ENCODE measurements at places on chromosomes 12 and 14.
A peak's percentile ranks its signal among the peaks of the same experiment; 100 is the strongest.

DNA sequence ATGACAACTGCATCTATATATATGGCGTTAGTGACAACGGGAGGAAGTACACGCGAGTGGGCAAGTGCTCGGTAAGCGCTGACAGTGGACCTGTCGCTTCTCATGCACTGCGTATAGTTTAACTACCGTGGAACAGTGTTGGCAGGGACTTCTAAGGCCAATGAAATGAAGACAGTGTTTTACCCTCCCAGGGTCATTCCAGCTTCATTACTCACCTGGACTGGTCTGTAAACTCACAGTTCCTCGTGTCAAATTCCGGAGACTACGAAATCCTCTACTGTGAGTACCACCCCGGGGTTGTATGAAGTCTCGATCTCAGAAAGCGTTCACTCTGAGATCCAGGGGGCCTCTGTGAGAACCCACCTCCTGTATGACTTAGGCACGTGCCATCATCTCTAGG, 129.2 kb upstream of the EVL start:
- DNase-seq, result no peak

GRCh38 chr14:77094672-77095284, 3.3 kb upstream of the CIPC start:
- peak; percentile 57 for DNase-seq

DNA sequence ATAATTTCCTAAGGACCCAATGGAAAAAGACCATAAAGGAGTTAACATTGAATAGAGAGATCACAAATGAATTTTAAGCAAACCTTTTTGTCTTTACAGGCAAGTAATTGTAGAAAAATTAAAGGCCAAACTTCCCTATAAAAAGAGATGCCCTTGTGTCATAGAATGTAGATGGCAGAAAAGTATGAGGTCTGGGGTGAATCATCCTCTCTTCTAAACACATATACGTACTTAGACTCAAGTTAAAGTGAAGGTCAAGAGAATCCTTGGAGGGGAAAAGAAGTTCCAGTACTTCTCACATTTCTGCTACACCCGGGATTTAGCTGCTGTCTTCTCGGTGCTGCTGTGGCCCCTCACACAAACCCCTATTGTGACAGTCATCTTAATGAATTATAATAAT, 116.2 kb upstream of the ARID2 start:
- no peak for DNase-seq

- no peak for DNase-seq
These were observed 798.9 kb downstream of the SLC6A15 start for GRCh38 chr12:84113666-84114065.

GRCh38 chr12:13154831-13155230, 41.7 kb upstream of the EMP1 start:
- no peak for DNase-seq

- no peak for DNase-seq
These were observed 180.9 kb downstream of the RPS29 start for GRCh38 chr14:49405291-49405690.

GRCh38 chr14:92022036-92022435, 17.8 kb downstream of the TRIP11 start:
- no peak for DNase-seq

DNA sequence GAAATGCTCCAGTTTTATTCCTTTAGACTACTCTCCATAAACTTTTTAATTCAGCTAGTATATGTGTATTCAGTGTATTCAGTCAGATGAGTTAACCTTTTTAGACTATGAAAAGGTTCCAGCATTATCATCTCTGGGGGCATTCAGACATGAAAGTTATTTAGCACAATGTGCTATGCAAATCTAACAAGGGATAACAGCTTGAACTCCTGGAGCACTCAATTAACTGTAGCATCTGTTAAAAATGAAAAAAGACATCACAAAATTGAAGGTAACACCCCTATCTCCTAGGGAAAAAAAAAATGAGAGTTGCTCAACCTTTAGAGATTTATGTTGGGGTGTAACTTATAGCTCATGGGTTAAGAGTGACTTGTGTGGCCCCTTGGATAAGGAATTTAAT, 211.5 kb downstream of the PHLDA1 start:
- no peak for DNase-seq

DNA sequence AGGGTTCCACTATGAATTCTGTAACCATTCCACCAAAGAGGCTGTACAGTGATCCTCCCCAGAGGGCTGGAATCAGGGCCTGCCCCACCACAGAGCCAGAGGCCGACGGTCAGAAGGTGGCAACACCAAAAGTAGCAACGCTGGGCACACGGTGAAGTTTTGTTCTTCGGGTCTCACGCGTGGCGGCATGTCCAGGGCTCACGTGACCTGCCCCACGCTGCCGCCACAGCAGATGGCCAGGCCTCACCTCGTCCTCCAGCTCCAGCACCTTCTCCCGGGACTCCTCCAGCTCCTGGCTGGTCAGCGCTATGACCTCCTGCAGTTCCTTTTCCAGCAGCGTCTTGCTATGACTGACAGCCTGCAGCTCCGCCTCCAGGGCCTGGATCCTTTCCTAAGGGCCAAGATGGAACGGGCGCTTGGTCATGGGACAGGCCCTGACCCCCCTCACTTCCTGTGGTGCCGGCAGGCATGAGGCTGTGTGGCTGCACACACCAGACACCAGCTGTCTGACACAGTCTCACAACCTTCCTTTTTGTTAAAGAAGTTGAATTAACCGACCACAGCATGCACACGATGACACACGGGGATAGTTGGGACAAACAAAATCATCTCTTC, 22.4 kb upstream of the ANKLE2 start:
- no peak for DNase-seq

GRCh38 chr12:104596898-104597843, 140.4 kb downstream of the CHST11 start:
- no peak for DNase-seq

DNA sequence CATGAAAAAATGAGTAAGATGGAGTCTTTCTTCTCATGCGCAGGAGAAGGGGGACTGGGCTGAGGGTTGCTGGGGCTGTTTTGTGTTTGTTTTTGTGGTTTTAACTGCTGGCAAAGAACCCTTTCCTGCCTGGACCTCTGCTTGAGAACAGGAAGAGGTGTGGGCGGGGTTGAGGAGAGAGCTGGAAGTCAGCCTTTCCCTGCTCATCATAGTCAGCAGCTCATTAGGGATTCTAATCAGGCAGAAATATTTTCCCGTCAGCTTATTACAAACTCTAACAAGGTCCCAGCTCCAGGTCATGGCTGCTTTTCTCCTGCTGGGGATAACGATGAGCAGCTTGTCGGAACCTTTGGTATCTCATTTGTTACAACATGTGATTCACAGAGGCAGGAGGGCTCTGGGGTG, 185.0 kb upstream of the NRXN3 start:
- no peak for DNase-seq

DNA sequence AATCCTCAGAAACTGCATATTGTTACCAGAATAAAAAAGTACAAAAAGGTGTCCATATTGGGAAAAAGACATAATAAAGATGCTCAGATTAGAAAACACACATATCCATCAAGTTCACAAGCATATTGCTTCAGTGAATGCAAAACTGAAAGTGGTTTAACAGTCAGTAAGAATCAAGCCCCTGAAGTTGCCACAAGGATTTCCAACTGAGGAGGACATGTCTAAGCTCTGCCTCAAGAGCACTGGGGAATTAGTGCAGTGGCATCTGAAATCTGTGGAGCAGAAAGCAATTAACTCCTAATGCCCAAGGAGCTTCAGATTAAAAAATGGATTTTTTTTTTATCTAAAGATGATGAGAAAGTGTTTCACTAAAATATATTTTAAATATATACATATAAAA, 113.2 kb downstream of the DENND5B start:
- DNase-seq, result no peak

- DNase-seq, result no peak
These were observed 743.2 kb downstream of the TMEM121 start for GRCh38 chr14:106269451-106270204.

GRCh38 chr12:103462675-103463074, 33.1 kb downstream of the C12orf42 start:
- DNase-seq, result no peak

DNA sequence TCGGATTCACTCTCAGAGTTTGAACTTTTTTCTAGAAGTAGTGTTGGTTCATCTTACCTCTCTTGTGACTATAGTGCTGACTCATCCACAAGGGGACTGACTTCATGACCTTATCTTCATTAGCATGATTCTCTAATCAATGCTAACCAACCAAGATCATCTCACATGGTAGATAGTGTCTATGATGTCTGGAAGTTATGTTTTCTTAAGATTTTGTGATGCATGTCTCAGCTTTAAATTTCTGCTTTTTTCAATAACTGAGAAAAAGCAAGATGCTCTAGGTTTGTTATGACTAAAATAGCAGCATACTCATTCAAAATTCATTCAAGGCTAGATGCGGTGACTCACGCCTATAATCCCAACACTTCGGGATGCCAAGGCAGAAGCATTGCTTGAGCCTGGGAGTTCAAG, 12.3 kb upstream of the SLC35E3 start:
- no peak for DNase-seq

DNA sequence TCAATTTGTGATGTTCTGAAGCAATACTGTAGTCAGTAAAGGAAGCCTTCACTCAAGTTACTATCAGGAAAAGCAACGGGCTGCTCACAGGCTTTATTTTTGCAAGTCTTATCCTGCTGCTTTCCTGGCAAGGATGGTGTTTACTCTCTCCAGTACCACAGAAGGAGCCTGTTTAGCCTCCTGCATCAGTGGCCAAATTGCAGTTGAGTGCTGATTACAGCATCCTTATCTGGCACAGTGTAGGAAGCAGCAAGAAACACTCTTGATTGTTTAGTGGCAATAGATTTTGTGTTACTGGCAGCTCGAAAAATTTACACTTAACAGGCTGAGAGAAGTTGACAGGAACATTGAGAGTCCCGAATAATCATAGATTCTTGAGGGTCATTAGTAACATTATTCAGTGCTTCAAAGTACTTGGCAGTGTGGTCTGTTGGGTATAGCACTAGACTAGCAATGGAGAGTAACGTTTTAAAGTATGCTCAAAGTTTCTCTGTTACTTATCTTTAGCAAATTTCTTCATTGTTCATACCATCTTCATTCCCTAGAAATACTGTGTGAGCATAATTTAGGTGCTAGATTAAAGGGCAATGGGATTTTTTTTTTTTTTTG, 11.7 kb downstream of the TULP3 start:
- DNase-seq, result no peak

- no peak for DNase-seq
These were observed 174.2 kb upstream of the PARP11 start for GRCh38 chr12:4047421-4047820.

- DNase-seq, result no peak
These were observed 14.0 kb downstream of the BRF1 start for GRCh38 chr14:105286759-105287144.

DNA sequence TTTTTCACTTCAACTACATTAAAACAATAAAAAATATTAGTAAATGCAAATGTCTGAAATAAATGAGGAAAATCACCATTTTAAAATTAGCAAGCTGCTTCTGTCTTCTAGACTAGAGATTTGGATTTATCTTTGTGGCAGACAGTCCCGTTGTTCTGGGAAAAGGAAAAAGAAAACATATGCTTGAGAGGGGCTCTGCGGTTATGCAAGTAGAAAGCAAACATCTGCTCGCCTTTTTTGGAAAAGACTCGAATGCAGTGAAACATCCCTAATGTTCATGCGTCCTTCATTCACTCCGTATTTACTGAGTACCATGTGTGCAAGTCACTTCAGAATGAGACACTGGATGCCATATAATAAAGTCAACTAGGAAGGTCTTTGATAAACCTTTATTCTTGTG, 44.9 kb downstream of the IFNG start:
- no peak for DNase-seq

DNA sequence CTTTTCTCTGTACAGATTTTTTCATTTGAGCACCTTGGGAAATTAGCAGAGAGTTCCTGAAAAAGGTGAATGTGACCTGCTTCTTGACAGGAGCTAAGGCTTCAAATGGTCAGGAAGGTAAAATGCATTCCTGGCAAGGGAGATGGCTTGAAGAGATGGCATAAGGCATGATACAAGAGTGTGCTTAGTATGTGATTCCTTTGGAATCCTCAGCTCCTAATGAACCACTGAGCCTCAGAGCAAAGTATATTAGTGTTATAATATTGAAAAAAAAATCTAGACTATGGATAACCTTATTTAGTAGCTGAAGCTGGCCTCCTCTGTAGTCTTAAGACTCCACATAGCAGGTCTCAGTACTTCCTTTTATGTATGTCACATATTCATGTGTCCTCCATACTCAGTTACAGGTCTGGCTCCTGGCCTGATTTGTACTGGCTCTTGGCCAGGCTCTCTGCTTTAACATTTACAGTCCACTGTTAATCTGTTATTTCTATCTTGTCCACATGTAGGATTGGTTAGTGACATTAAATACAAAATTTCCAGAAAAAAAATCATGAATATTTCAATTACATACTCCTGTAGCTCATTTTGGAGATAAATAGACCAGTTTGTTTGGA, 17.9 kb downstream of the TOGARAM1 start:
- DNase-seq, result no peak

Measured in activated CD4-positive, alpha-beta T cell treated with anti-CD3 and anti-CD28 coated beads for 1 hour (primary cell).